Urinary bladder (tissue), 4 donors: ENCODE measurements at places on chromosomes 6 and 20. TPM values are rescaled to one million over a fixed set of nuclear protein-coding genes. Genes with fewer than 3 reads are reported as not detected.

DNA sequence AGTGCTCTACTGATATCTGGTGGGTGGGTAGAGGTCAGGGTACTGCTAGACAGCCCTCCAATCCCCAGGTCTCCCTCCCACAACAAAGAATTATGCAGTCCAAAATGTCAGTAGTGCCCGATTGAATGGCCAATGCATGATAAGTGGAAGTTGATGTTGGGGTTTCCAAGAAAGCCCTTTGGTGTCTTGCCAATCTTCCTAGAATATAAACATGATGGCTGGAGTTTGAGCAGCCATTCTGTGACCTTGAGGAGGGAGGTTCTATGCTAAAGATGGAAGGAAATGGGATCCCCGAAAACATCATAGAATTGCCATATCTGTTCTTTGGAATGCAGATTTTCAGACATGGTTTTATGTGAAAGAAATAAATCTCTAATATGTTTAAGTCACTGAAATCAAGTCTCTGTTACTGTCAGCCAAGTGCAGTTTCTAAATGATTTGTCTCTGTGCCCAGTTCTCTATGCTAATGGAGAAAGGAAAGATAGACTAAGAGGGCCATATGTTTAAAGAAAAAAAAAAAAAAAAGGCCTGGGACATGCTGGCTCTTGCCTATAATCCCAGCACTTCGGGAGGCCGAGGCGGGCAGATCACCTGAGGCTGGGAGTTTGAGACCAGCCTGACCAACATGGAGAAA is 32.8 kb upstream of the PTPN1 start:
- DNase-seq: no peak

DNA sequence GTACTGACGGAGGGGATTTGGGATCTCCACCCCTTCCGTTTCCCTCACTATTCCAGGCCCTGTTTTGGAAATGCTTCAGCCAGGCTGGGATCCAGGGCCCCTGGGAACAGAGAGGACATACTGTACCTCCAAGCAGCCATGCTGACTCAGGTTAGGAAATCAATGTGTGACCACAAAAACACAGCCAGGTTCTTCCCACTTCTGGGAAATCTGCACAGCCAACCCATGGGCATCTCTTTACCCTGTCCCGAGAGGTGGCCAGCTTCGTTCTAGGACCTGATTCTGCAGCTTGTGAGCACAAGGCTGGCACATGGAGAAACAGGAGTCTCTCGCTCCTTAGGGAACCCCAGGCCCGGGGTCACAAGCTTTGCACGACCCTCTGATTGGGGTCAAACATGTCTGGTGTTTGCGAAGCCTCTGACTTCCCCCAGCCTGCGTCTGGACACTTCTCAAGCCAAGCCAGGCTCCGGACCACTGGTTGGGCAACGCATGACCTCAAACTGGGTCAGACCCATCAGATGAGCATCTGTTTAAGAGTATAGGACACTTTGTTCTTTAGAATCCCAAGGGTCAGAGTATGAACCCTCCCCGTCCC is 8.3 kb upstream of the TTPAL start:
- no peak for DNase-seq

DNA sequence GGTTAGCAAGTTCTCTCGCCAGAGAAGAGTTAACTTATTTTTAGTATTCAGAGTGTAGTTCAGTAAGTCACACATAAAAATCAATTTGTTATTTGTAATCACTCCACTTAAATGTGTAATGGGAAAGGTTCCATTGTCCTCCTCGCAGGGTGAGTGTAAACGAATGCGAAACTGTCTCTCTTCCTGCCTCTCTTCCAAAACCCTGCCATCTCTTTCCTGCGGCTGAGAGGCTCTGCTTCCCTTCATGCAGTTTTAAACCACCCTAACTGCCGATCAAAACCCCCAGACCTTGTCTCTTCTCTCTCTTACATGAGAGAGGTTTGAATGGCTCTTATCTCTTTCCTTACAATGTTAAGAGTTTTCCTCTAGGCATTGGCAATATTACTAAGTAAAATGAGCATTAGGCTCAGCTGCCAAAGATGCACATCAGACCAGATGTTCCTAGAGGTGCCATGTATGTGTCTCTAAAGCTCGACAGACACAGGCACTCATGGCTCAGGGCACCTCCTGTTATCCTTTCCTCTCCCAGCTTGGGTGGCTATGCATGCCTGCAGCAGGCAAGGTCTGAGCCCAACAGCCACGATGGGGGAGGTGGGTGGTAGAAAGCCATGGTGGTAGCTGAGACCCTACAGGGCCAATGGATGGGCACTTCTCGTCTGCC is 91.2 kb downstream of the JARID2 start:
- DNase-seq: no peak

DNA sequence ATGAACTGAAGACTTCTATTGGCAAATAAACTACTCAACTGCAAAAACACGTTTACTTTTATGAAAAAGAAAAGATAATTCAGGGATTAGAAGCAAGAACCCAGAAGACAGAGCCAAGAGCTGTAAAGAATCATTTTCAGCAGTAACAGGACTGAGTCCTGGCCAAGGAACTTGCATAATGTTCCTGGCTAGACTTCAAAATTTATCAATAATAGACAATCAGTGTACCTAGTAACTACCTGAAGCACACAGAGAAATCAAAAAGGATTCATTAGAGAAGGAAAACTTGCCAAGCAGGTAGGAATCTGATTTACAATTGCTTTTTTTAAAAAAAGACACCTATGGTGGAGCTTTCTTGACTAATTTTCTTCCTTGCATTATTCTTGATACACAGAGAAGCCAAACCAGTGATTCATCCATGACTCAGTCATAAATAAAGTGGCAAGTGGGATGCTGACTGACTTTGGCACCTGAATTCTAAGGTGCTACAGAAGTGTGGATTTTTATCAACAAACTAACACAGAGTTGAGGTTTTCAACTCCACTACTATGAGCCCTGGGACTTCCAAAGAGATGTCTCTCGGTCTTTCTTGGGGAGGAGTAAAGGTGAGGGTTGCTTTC is 281.3 kb downstream of the BMP7 start:
- no peak for DNase-seq

DNA sequence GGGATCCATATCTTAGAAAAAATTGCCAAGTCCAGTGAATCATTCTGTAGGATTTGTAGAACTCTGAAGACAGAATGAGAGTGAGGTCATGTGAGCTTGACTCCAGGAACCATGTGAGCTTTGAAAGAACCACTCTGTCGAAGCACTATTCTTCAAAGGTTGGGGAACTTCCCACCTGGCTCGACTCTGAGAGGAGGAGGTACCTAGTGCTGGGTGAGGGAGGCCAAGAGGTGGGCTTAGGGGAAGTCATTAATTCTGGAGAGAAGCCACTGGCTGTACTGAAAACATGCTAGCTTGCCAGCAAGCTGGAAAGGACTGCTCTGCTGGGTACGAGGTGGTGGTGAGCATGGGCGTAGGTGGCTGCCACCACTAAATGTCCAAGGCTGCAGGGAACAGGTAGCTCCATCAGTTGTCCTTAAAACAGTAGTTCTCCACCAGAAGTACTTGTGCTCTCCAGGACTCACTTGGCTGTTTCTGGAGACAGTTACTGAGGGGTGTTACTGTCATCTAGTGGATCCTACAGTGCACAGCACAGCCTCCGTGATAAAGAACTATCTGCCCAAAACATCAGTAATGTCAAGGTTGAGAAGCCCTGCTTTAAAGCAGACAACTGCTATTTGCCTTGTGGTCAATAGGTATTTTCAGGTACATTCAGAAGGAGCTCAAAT is 34.7 kb upstream of the SYNJ2 start:
- no peak for DNase-seq

- no peak for DNase-seq
Measured at GRCh38 chr20:57680131-57680716, 29.6 kb downstream of the PMEPA1 start.

DNA sequence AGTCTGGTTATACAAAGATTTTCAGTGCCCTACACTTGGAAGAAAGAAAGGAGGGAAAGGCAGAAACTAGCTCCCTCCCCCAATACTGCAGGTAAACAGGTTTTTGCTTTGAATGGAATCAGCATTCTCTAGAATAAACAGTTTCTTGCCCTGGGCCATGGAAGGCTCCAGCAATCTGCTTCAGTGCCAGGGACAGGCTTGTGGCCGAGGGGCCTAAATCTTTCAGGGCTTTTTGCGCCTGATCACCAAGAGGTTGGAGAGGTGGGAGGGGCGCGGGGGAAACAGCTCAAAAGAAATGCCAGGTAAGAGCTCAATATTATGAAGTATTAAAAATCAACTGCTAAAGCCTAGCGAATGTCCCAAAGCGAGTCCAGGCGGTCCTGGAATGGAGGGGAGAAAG is 23.8 kb downstream of the TFAP2B start:
- DNase-seq: no peak

GRCh38 chr6:71656121-71656520 is 230.2 kb upstream of the RIMS1 start:
- DNase-seq: no peak

GRCh38 chr20:63711085-63711645 is 3.3 kb downstream of the ZGPAT start:
- DNase-seq: no peak

DNA sequence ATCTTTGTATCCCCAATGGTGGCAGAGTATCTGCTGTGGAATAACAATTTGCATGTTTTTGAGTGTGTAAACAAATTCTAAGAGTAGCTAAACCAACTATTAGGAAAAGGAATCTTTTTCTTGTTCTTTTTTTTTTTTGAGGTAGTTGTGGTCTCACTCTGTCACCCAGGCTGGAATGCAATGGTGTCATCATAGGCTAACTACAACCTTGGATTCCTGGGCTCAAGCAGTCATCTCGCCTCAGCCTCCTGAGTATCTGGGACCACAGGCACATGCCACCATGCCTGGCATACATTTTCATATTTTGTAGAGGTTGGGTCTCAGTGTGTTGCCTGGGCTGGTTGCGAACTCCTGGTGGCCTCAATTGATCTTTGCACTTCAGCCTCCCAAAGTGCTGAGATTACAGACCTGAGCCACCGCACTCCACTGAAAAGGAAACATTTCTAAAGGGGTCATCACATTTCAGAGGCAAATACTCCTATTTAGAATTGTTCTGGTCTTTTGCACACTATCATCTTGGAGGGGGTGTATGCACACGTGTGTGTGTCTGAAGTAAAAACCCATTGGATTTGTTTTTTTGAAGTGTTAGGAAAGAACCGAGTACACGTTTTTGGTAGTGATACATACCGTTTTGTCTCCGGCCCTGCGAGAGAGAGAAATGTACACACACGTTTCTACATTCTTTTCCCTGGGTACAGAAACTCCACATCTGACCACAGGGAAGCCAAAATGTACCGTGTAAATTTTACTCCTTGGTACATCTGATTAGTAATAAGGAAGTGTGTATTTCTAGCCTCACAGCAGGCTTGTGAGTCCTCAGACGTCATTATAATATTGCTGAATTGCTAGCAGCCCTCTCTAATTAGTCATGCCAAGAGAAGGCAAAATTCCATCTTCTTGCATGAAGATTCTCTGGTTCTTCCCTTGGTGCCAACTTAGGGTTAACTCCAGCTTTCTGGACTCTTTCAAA is 183.6 kb downstream of the JARID2 start:
- DNase-seq: no peak

DNA sequence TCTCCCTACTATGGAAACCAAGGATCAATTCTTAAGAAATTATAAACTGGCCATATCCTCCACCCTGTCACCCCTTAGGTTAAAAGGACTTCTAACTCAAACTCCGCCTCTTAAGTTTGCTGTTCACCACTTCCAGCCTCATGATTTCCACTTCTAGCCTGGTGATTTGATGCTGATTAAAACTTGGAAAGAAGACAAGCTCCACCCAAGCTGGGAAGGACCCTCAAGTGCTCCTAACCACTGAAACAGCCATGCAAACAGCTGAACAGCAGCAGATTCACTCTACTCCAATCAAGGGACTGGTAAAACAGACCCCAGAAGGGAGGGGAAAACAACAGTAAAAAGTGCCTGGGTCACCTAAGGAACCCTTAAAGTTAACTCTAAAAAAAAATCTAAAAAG is 10.3 kb downstream of the LCA5 start:
- no peak for DNase-seq

The CUTA gene
- 62.5 TPM for total RNA-seq

The FHL5 gene
- 3.0 TPM for total RNA-seq

The FOXQ1 gene
- total RNA-seq: 10.8 TPM

The ATXN1 gene
- 137 TPM for total RNA-seq

The FILIP1 gene
- 43.7 TPM for total RNA-seq

The CST1 gene
- not detected for total RNA-seq
